ENCODE measurements at places on chromosomes 2 and 18.

DNA sequence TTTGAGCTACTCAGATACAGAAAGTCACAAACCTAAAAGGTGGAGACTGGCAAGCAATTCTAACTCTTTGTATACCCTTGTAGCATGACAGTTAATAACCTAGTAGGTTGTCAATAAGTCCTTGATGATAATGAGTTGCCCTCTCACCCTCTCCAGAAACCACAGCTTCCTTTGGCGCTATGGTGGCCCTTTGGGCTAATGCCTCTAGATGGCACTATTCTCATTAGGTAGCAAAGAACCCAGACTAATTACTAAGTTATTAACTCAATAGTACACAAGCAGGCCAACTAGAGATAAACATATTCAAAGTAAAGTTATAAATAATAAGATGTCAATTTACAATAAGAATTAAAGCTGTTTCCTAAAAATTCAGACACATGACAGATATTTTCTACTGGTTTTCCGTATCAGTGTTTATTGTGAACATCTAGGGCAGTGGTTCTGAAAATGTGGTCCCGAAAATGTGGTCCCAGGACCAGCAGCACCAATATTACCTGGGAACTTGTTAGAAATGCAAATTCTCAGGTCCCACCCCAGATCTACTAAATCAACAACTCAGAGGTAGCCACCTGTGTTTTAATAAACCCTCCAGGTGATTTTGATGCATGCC is 41.1 kb downstream of the LDAH start:
- DNase-seq, result no peak

- no peak for DNase-seq
Measured at GRCh38 chr2:161992531-161992930, 81.5 kb downstream of the DPP4 start.

GRCh38 chr18:74597034-74597661 is 522 bp upstream of the ZNF407 start:
- DNase-seq, result peak; percentile 84

DNA sequence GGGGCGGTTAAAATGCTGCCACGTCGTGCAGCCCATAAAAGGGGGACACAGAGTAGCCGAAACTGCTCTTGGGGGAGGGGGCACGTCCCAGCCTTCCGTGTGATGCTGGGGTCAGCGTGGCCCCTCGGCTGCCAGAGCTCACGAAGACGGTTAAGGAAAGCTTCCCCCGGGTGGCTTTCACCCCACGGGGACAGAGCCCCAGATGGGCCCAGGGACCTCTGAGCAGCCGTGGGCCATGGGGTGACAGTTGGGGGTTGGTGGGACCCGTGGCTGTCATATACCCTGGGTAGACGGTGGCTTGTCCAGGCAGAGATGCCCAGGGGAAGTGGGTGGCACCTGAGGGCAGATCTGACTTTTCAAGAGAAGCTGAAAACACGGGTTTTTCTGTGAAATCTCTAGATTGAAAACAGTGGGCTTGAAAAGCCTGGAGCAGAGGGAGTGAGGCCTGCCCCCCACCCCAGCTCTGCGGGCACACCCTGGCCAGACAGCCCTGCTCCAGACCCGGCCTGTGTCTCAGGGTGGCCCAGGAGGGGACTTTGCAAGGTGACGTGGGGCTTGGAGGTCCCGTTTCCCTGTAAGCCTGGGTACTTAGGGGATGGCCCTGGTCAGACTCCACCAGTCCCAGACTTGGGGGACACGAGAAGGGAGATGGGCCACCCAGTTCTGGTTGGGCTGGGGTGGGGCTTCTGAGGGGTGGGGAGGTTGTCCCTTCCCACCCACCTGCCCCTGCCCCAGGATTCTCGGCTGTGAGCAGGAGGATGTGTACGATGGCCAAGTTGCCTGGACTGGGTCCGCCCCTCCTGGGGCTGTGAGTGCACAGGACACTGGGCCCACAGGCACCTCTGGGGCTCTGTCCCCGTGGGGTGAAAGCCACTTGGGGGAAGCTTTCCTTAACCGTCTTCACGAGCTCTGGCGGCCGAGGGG is 652 bp downstream of the NEU4 start:
- no peak for DNase-seq

- DNase-seq, result peak; percentile 22
Measured at GRCh38 chr2:176455816-176456291, 186.6 kb downstream of the MTX2 start.

- no peak for DNase-seq
Measured at GRCh38 chr2:85716346-85716914, 22.3 kb downstream of the GNLY start.

DNA sequence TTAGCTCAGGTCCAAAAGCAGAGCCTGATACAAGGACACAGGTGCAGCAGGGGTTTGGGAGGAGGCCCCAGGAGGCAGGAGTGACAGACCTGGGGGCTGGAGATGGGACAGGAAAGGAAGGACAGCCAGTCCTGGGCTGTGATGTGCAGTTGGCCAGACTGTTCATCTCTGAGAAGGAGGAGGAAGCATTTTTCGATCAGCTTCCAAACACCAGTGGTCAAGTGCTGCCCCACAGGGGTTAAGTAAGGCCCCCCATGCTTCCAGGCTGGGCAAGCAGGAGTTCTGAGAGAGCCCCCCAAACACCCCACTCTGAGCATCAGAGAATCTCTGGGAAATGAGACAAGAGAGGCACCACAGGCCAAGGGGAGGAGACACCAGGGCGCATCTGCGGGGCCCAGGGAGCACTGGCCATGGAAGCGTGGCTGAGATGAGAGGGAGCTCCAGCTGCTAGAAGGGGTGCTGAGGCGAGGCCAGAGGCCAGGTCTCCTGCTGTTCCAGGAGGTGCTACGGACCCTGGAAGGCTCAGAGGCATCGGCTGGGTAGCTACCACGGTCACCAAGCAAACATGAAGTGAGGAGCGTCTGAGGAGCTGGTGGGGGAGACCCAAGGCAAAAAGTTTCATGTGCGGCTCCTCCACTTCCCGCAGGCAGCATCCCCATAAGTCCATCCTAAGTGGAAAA is 5.6 kb upstream of the HDAC4 start:
- no peak for DNase-seq

DNA sequence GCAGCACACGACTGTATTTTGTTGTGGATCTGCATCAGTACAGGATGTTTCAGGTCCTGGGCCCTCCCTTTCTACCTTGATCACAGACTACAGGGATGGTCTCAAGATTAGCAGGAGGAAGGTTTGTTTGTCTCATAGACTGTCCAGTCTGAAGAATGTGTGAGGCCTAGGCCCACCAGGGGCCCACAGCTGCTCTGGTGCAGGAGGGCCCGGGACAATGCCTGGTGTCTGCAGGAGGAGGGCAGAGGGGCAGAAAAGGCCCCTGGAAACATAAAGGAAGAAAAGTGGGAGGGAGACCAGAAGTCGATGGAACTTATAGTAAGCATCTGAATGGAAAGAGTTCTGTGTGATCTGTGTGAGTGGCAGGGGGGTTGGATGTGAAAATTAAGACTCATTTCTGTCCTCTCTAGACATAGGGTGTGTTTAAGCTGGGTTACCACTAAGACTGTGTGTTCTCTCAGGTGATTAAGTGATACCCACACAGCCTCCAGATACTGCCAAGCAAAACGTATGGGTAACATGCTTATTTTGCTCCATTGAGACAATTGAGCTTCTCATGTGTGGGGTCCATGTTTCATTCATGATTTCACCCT is 33.4 kb upstream of the LPIN2 start:
- no peak for DNase-seq

DNA sequence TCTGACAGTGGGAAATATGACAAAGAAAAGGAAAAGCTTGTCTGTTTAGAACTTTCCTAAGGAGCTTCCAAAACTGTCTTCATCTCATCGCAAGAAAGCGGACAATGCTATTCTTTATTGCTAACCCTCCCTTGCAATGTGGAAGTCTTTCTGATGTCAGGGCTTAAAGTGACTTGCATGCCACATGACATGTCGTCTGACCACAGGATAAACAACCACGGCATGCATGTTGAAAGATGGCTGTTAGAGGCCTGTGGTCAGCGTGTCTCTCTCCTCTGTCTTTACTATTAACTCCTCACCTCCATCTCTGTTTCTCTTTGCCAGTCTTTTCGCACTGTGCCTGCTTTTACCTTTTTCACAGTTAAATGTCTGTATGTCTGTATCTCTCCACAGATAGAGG is 389.8 kb downstream of the LNPK start:
- no peak for DNase-seq

- DNase-seq, result no peak
Measured at GRCh38 chr2:21277068-21278056, 153.6 kb downstream of the TDRD15 start.

GRCh38 chr2:38484957-38485356 is 107.9 kb upstream of the ATL2 start:
- no peak for DNase-seq

GRCh38 chr2:46490521-46491141 is 11.3 kb downstream of the TMEM247 start:
- DNase-seq, result no peak

DNA sequence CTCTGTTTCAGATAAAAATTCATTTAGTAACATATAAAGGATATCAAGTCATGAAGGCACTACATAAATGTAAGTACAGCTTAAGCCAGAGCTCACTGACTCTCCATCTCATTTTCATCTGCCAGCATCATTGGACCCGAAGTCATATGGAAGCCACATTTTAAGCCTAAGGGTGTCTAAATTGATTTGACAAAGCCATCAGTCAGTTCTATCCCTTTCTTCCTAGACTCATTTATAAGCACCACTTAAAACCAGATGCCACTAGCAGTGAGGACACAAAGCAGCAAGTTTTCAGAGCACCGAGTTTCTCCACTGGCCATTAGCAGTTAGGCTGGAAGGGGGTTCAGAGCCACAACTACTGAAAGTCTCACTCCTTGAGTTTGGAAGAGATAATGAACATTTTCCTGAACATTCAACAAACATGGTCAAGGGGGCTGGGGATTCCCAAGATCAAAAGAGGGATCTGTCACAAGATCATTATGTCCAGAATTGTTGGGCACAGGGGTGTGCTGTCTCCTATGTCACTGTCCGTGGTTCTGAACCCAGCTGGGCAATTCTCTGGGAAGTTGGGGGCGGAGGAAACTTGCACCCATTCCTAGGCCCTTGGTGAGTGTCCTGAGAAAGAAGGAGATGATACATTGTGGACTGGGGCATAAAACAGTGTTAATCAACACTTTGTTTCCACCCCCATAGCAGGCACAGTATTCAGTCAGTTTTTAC is 158.5 kb upstream of the LMAN1 start:
- no peak for DNase-seq

DNA sequence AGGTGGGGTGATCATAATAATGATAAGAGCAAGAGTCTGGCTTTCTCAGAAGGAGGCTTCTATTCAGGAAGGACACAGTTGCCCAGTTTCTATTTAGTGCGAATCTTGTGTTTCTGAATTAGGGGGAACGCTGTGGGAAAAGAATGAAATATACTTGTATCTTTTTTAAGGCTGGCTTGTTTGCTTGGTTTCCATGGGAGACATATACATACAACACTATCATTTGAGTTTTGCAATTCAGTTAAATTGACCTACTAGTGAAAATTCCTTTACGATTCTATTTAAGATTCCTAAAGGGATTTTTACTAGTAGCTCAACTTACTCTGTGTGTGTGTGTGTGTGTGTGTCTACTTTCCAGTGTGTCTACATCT is 24.7 kb upstream of the ANKRD62 start:
- no peak for DNase-seq

DNA sequence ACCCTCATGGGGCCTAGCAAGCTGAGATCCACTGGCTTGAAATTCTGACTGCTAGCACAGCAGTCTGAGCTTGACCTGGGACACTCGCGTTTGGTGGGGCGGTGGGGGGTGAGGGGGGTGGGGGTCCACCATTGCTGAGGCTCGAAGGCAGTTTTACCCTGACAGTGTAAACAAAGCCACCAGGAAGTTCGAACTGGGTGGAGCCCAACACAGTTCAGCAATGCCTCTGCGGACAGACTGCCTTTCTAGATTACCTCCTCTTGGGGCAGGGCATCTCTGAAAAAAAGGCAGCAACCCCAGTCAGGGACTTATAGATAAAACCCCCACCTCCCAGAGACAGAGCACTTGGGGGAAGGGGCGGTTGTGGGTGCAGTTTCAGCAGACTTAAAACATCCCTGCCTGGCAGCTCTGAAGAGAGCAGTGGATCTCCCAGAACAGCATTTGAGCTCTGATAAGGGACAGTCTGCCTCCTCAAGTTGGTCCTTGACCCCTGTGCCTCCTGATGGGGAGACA is 149.7 kb upstream of the TANK start:
- DNase-seq, result no peak

GRCh38 chr2:113770929-113771328 is 14.5 kb upstream of the SLC35F5 start:
- no peak for DNase-seq

GRCh38 chr2:240153418-240153817 is 13.0 kb upstream of the OTOS start:
- DNase-seq, result no peak

GRCh38 chr18:78228974-78229373 is 750.6 kb upstream of the SALL3 start:
- DNase-seq, result no peak

GRCh38 chr18:24497031-24497754 is 36.8 kb downstream of the HRH4 start:
- no peak for DNase-seq

DNA sequence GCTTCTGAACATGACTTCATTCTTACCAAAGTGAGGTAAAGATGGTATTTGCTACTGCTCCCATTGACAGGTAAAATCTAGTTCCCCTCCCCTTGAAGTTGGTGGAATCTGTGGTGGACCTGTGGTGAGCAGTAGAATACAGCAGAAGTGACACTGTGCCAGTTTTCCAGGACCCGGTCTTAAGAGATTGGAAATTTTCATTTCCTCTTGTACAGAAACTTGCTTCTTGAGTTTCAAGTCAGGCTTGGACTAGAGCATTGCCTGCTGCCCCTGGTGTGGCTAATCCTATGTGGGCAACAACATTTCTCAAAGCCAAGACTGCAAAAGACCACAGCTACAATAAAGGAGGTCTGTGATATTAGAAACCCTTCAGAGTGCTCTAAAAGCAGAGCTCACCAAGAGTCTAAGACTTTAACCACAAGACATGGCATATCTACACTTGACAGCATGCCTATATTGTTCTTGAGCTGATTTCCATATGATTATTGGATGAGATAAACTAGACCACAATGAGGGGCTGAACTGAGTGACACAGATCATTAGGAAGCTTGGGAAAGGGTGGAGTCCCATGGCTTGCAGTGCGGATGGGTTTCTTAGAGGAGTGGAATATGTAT is 458.1 kb downstream of the BCL11A start:
- DNase-seq, result no peak

- no peak for DNase-seq
Measured at GRCh38 chr2:120832296-120833070, 96.8 kb downstream of the GLI2 start.

DNA sequence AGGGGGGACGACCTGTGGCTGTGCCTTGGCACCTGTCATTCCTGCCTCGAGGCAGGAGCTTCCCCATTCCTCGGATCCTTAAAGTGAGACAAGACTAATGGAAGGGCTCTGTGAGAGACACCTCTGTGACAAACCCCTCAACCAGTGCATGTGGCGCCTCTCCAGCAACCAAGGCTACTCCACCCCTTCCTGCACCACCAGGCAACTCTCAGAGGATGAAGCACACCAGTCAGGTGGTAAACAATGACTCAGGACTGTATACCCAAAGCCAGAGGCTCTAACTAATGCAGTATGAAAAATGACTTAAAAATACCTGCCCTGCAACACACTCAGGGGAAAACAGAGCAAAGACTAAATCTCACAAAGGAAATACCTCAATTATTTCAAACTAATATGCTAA is 136.9 kb downstream of the UXS1 start:
- DNase-seq, result no peak

- DNase-seq, result no peak
Measured at GRCh38 chr2:189515264-189515663, 65.3 kb downstream of the SLC40A1 start.

Measured in NCI-H510A (cell line).